ENCODE measurements at places on chromosomes 12 and 14. TPM values are rescaled to one million over a fixed set of nuclear protein-coding genes. Genes with fewer than 3 reads are reported as not detected.

The SLC39A2 gene
- total RNA-seq, result not detected

DNA sequence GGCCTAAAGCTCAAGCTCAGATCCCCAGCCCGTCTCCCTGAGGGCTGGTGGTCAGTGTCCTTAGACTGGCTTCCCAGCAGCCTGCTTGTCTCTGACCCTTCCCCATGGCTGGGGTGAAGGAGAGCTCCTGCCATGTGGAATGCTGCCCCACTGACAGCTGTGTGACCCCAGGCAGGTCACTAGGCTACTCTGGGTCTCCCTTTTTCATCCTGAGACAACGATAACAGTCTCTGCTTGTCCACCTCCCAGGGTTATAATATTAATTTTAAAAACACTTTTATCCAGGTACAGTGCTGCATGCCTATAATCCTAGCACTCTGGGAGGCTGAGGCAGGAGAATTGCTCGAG is 47.3 kb downstream of the SYNE3 start:
- no peak for DNase-seq

The PDE3A gene
- 0.17 TPM for total RNA-seq

- no peak for DNase-seq
Measured at GRCh38 chr12:118375348-118375747, 1.0 kb upstream of the SUDS3 start.

The EID3 gene
- total RNA-seq, result 0.40 TPM

- no peak for DNase-seq
Measured at GRCh38 chr14:48874711-48875110, 711.5 kb downstream of the RPS29 start.

The CCDC196 gene
- not detected for total RNA-seq

GRCh38 chr14:50932156-50932555 is 12.1 kb downstream of the PYGL start:
- no peak for DNase-seq

GRCh38 chr12:20757-21156 is 45.8 kb upstream of the IQSEC3 start:
- no peak for DNase-seq

The GPD1 gene
- total RNA-seq, result not detected

GRCh38 chr12:106022568-106023012 is 116.2 kb downstream of the NUAK1 start:
- DNase-seq, result no peak

The SNRPF gene
- total RNA-seq, result 43.8 TPM

DNA sequence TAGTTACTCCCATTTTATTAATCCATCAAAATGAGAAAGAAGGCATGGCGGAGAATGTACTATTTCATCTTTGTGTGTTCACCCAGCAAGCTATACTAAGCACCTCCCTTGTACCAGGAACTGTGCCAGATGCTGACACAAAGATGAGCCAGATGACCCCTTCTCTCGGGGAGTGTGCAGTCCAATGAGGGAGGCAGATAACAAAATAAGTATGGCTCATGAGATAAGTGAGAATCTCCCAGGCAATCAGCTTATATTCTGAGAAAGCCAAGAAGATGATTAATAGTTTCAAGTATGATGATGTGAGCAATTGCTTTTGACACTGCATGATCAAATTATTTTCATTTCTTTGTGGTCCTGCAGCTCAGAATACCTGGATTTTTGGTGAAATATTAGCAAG is 1.3 kb upstream of the TMEM233 start:
- peak; percentile 55 for DNase-seq

The CLEC4A gene
- total RNA-seq, result not detected

DNA sequence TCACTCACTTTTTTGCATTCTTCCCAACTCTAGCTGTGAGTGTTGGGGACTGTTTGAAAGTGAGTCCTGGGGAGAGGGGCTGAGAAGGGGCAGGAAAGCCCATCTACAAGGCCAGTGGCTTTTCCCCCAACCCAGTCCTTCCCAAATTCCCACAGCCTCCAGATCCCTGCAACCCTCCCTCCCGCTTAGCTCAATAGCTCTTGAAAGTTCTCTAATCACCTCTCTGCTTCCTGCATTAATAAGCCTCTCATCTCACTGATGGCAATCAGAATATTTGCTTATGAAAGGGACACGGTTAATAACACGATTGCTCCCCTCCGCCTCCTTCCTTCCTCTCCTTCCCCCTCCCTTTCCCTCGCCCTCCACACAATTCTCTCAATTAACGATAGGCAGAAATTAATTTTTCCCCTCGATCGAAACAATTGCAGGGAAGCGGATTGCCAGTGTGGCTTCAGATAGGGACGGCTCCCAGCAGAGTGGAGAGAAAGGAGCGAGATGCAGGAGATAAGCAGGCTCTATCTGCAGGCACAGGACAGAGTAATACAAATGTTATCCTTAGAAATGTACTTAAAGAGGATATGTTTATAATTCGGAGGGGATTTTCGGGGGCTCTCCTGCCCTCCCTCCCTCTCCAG is 15.1 kb upstream of the GPATCH2L start:
- no peak for DNase-seq

GRCh38 chr12:76586764-76587395 is 27.3 kb upstream of the OSBPL8 start:
- peak; percentile 10 for DNase-seq

The ZNF385A gene
- 0.34 TPM for total RNA-seq

The AKAP5 gene
- 2.9 TPM for total RNA-seq

- DNase-seq, result peak; percentile 83
Measured at GRCh38 chr12:47397664-47398281, 308.1 kb downstream of the RPAP3 start.

- DNase-seq, result peak; percentile 53
Measured at GRCh38 chr12:2163177-2163941, 110.6 kb downstream of the CACNA1C start.

The C1R gene
- 2.9 TPM for total RNA-seq

The PTGER2 gene
- total RNA-seq, result 6.5 TPM

- DNase-seq, result no peak
Measured at GRCh38 chr14:72700338-72701236, 193.3 kb downstream of the DPF3 start.

- DNase-seq, result no peak
Measured at GRCh38 chr12:114669401-114670290, 14.3 kb downstream of the TBX3 start.

The NEDD8 gene
- total RNA-seq, result 308 TPM

- DNase-seq, result peak; percentile 54
Measured at GRCh38 chr14:99234961-99235571, 36.9 kb downstream of the BCL11B start.

DNA sequence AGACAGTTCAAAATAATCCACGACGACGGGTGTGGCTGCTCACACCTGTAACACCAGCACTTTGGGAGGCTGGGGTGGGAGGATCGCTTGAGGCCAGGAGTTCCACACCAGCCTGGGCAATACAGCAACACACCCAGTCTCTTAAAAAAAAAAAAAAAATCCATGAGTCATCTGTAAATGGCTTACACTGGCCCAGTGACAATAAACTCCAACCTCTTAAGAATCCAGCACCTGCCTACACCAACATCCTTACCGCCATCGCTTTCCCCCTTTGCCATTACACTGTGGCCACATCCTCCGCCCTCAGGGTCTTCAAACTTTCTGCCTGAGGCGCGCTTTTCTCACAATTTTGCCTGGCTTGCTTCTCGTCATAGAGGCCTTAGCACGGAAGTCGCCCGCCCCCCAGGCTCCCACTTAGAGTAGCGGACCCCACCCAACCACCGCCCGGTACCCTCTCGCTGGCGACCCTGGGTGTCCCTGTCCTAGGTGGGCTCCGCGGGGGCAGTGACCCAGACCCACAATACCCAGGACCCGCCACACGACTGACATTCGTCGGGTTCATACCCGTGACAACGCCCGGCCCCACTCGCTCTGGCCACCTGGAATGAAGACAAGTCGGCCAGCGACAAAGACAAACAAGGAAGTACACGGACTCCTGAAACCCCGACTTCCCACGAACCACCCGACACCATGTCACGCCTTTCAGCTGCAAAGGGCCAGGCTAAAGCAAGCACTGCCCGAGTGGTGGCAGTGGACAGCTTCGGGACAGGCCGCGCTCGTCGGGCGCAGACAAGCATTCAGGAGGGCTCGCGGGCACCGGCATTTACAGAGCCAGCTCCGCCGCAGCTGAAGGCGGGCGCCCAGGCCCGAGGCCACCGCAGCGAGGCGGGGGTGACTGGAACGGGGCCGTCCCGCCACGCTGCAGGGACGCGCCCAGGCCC is 636 bp downstream of the GOLGA3 start:
- peak; percentile 76 for DNase-seq

The TRMT61A gene
- total RNA-seq, result 29.5 TPM

DNA sequence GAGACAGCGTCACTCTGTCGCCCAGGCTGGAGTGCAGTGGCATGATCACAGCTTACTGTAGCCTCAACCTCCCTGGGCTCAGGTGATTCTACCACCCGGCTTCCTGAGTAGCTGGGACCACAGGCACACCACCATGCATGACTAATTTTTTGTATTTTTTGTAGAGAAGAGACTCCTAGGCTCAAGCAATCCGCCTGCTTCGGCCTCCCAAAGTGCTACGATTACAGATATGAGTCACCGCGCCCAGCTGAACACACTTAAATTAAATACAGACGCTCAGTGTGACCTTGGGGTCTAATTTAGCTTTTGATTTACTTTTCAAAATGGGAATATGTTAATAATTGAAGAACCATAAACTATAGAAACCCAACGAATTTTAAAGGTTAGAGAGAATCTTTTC is 77.2 kb downstream of the C2CD5 start:
- peak; percentile 58 for DNase-seq
